Activated naive CD4-positive, alpha-beta T cell treated with anti-CD3 and anti-CD28 coated beads, Interleukin-2, amount 10 ng/mL, durations not matched to agents 7 days and 5 days (primary cell): ENCODE measurements at places on chromosomes 11 and 22.

DNA sequence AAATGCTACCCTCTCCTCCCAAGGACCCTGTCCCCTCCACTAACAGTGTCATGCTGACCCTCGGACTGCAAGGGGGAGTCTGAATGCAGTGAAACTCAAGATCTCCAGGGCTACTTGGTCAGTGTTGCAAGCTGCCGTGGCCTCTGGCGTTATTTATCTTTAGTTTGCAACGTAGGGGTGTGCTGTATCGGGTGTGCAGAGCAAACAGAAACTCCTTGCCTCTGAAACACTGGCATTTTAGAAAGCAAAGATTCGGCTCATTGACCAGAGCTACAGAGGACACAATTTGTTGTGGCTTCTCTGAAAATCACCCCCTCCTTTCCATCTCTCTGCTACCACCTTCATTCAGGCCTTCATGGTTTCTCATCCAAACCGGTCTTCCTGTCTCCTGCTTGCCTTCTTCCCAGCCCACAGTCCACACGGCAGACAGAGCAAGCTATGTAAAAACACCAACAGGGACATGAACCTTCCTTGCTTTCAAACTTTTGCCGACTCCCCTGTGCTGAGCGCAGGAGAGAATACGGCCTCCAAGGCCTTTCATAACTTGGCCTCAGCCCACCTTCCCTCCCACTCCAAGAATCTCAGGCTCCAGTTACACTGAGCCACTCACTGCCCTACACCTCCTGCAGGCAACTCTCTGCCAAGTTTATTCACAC is 14.9 kb downstream of the FZD4 start:
- no peak for DNase-seq

GRCh38 chr22:22558972-22559603 is at the start of gene PRAME:
Gene PRAME, minus strand, starts transcription at chr22:22559265. Its CDS starts 2,433 bp downstream, at chr22:22556832.
- DNase-seq: peak; percentile 85

GRCh38 chr11:58061813-58062212 is 31.1 kb downstream of the OR6Q1 start:
- no peak for DNase-seq

DNA sequence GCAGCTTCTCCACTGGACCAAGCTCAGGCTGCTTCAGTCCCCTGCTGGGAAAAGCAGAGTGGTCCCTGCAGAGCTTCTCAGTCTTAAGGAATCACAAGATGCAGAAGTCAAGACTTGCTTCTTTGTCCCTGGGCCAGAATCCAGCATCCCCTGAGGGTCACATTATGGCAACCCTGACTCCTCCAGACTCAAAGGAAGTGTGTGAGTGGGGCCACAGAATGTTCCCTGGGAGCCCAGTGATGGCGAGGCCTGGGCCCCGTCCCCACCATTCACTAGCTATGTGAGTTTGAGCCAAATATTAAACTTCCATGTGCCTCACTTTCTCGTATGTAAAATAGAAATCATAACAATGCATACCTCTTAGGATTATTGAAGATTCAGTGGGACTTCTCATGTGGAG is 122.2 kb upstream of the NCAM1 start:
- no peak for DNase-seq

- no peak for DNase-seq
Observed at GRCh38 chr11:81579339-81579738, 1154.3 kb downstream of the FAM181B start.

DNA sequence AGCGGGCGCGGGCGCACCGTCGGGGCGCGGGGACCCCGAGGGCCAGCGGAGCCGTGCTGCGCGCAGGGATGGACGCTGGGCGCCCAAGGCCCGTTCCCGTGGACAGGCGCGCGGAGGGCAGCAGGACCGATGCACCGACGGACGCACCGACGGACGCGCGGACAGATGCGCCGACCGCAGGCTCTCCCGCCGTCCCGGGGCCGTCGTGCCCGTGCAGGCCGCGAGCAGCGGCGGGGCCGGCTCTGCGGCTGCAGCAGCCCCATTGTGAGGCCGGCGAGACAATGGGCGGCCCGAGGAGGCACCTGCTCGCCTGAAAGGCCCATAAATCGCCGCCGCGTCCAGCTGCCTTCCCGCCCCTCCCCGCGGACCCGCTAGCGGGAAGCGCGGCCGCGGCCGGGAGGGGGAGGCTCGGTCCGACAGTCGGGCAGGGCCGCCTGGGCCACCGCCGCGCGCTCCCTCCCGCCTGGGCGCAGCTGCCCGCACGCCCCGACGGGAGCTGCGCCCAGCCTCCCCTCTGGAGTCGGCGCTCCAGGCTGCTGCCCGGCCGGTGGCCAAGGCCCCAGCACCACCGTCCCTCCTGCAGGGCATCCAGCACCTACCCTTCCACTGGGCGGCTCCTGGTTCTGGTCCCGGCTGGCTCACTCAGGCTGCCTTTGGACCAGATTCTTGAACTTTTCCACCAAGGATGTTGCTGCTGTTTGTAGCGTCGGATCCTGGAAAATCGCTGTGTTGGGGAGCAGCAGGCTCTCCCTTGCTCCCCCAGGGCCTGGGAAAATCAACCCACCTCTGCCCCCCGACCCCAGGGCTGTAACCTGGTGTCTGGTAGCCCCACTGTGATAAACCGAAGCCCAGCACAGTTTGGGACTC is 15.8 kb downstream of the CDKN1C start:
- no peak for DNase-seq

DNA sequence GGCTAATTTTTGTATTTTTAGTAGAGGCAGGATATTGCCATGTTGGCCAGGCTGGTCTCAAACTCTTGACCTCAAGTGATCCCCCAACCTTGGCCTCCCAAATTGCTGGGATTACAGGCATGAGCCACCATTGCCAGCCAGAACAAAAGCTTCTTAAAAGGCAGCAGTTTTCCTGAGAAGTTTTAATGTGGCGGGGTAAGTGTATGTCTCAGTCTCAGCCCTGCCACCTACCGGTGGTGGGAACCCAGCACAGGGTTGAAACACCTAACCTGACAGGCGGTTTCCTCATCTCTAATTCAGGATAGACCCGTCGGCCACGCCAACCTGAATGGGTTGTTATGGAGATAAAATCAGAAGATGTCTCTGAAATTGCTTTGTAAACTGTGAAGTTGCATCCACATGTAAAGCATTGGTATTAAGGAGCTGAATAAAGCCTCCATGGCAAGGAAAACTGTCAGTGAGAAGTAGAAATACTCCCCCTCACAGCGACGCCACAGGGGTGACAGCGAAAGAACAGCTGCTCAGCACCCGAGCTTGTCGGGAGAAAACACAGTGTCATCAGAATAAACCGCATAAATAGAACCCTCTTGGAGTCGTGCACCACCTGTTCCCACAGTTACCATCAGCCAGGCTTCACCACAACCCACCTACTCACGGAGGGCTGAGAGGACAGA is 165.9 kb upstream of the NCAM1 start:
- peak; percentile 51 for DNase-seq

DNA sequence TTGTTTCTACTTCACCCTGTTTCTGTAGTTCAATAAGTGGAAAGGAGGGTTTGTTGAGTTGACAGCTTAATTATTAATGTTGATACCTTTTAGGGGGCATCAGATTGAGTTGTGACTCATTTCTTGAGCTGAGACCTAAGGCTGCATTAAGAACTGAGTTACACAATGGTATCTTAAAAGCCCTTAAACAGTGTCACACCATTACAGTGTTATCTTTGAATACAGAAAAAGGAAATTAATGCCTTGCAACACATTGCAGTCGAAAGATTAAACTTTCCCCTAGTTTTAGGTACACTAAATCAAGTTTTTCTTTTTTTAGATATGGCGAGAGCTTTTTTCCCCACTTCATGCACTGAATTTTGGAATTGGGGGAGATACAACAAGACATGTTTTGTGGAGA is 16.7 kb downstream of the PAFAH1B2 start:
- DNase-seq: no peak

DNA sequence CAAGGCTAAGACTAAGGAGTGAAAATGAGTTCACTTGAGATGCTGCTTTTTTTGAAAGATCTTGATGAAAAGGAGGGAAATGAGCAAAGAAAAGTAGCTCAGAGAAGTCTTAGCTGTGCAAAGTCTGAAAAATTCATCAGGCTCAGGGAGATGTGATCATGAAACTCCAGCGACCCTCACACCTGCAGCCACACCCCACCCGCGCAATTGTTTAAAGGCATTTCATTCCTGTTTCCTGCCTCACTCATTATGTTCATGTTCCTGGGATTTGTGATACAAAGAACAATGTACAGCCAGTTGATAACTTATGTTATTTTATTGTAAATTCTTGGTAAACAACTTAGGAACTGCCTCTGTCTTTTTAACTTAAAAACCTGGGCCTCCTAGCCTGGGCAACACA is 8.7 kb upstream of the GSTP1 start:
- no peak for DNase-seq

DNA sequence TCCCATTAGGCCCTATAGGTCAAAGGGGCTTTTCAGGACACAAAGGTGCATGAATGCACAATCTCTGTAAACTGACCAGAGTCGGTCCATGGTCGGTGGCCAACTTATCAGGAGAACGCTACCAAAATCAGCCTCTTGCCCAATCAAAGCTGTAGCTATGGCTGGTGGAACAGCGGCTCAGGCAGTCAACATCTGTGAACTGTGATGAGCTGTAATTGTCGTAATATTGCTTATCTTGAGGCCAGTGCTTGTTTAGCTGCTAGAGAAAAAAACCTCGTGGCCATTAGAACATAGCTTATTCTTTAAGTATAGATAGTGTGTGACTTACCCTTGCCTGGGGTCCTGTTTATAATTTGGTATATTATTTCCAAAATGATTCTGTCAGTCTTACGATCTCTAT is 14.4 kb upstream of the CHST1 start:
- no peak for DNase-seq
